ENCODE measurements at places on chromosomes 16 and 17.

DNA sequence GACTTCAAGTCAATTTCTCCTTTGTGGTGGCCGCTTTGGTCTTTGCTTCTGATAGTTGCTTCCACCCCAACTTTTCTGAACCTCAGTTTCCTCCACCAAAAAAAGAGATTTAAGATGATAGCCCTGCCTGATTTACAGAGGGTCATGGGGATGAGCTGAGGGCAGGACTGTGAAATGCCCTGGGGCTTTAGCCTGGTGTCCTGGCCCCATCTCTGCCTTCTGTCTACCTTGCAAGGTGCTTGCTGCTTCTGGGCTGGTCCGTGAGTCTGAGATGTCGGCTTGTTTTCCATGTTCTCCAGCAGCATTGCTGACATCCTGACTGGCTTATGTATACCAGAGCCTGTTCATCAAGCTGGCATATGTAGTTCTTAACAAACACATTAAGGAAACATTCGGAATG lies 191.9 kb upstream of the MPHOSPH6 start:
- no peak for DNase-seq

GRCh38 chr16:55048745-55049144 lies 118.1 kb downstream of the IRX5 start:
- DNase-seq = no peak

DNA sequence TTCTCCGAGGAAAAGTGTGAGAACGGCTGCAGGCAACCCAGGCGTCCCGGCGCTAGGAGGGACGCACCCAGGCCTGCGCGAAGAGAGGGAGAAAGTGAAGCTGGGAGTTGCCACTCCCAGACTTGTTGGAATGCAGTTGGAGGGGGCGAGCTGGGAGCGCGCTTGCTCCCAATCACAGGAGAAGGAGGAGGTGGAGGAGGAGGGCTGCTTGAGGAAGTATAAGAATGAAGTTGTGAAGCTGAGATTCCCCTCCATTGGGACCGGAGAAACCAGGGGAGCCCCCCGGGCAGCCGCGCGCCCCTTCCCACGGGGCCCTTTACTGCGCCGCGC lies at the start of gene ERBB2:
Gene ERBB2, plus strand, starts transcription at position 247 of the 330 bp plus-strand sequence. CDS start 175 bp downstream, outside the sequence.
- no peak for DNase-seq

- DNase-seq = no peak
Observed at GRCh38 chr16:81548876-81549546, 104.4 kb downstream of the CMIP start.

GRCh38 chr17:77480509-77481215 lies 339.9 kb downstream of the SEC14L1 start:
- DNase-seq = no peak

DNA sequence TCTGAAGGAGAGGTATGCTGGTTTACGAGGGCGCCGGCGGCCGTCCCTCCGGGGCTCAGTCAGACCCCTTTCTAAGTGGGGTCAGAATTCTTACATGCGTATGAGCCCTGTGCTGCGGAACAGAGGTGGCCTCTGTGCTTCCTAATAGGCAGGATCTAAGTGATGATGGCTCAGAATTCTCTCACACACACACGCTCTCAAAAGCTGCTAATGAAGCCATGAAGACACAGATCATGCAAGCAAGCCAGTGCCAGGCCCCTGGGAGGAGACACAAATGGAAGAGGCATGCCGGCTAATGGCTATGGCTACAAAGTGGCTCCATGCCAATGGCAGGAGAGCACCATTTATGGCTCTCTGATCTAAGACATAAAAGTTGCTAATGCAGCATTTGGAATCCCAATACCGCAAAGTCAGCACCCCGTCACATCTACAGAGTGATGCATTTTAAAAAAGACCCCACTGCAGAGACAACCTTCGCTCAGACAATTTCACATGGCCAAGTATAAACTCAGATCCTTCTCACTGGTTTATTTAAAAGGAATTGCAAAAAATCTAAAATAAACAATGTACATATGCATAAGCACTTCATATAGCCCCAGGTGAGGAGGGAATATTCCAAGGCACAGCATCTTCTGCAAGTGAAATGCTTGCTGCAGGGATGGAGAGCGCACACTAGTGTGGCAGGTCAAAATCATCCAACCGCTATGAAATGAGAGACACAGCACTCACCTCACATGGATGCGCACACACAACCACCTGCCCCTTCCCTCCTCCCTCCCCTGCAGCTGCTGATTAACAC lies 24.5 kb downstream of the NPLOC4 start:
- no peak for DNase-seq

- no peak for DNase-seq
Observed at GRCh38 chr17:6297119-6297518, 137.8 kb downstream of the AIPL1 start.

DNA sequence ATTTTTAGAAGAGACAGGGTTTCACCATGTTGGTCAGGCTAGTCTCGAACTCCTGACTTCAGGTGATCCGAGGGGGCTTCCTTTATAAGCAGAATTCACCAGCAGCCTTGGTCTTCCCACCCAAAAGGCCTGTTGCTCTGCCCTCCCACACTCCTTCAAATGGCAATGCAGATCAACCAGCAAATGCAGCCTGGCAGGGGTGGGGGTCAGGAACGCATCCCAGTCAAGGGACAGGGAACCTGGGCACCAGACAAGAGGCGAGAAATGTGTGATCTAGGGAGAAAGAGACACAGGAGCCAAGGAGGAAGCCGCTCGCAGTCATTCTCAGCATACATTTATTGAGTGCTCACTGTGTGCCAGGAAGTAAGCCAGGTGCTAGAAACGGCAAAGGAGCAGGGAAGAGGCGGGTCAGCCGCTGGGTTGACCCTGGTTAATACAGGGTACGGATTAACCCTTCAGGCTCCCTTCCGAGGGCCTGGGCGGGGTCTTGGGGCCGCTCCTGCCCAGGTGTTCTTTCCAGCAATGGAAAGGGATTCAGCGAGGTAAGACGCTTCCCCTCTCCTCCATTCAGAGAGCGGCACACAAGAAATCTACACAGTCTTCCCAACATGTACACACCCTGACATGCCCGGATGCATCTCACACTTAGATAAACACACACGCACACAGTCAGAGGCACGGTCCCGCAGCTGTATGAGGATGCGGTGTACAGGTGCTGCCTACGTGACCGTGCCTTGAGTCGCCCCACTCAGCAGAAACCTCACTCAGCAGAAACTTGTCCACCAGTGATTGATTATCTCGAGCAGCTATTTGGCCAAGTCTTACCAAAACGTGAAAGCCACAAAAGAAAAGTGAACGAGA lies 6.6 kb upstream of the PITPNA start:
- no peak for DNase-seq

- no peak for DNase-seq
Observed at GRCh38 chr17:41442739-41443138, 2.0 kb upstream of the KRT38 start.
